Endodermal cell (in vitro differentiated cells): ENCODE measurements at places on chromosomes 16 and 17.
A peak's percentile ranks its signal among the peaks of the same experiment; 100 is the strongest.

DNA sequence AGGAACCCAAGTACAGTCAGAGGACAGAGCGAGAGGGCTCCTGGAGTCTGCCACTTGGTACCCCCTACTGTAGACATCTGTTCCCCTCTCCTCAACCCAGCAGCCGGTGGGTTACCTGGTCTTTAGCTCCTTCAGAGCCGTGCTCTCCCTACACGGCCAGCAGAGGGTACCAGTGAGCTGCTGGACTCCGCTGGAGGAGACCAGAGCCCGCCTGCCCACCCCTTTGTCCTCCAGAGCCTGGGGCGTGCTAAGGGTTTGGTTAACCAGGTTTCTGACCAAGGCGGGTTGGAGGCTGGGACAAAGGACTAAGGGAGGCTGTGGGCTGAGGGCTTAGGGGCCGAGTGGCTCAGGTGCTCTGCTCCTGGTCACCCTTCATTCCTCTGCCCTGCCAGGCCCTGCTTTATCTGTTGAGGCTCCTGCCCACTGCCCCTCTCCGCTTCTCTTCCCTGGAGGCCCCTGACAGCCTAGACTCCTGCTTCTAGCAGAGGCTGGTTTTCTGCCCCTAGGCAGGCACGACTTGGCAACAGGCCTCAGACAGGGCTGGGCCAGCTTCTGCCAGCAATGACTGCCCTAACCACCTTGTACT is 2.7 kb upstream of the HSD11B2 start:
- H3K27ac ChIP-seq = no peak overlapping the region
- peak; percentile 95 for DNase-seq
- H3K27me3 ChIP-seq = peaks cover 24% of the 10 kb centered on the region
- peaks cover 21% of the 10 kb centered on the region for H3K4me1 ChIP-seq

- no peaks in the 10 kb centered on the region for H3K36me3 ChIP-seq
- DNase-seq = no peak
- no peak overlapping the region for H3K27ac ChIP-seq
- H3K4me1 ChIP-seq = no peaks in the 10 kb centered on the region
Measured at GRCh38 chr17:36094232-36094631, 4.3 kb upstream of the CCL3 start.

DNA sequence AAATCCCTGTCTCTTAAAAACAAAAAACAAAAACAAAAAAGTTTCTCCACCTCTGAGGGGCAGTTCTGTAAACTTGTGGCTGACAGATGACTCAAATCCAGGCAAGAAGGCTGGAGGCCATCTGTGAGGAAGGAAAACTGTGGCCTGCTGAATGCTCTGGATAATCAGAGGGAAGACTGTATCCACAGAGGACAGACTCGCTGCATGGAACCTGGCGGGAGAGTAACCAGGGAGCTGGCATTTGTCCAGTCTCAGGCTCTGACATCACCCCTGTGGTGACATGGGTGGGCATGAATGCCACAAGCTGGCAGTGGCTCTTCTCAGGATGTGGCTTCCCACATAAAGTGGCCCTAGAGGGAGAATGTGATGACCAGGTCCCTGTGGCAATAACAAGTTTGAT is 2.8 kb upstream of the KSR1 start:
- no peaks in the 10 kb centered on the region for H3K27me3 ChIP-seq
- no peak overlapping the region for H3K4me3 ChIP-seq
- peak; percentile 31 for DNase-seq
- H3K27ac ChIP-seq = no peak overlapping the region

DNA sequence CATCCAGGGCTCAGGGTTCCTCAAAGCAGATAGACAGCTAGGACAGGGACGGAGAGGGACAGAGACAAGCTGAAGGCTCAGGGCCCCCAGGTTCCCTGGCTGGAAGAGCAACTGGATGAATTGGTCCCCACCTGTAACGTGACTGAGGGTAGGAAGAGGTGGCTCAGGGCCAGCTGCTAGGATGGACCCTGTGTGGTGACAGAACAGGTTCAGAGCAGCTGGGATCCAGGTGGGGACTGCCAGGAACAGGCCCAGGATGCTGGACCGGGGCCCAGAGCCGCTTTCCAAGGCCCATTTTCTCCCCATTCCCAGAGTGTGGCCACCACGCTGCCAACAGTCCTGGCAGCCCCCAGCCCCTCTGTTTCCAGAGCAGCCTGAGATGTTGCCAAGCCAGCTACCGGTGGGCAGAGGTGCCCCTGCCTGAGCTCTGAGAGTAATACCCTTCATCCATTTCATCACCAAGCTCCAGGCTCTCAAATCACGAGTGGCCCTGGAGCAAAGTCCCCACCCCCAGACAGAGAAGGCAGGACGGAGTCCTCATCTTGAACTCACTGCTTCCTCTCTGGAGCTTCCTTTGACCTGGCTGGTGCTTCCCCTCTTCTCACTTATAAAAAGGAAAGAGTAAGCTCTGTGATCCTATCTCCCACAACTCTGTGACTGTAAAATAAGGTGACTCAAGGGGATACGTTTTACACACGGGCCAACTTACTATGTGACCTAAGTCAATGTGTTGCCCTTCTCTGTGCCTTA is 79.6 kb downstream of the TMEM132E start:
- H3K27me3 ChIP-seq = no peaks in the 10 kb centered on the region
- H3K36me3 ChIP-seq = no peaks in the 10 kb centered on the region
- DNase-seq = no peak
- H3K4me1 ChIP-seq = peaks cover 10% of the 10 kb centered on the region
- no peak overlapping the region for H3K27ac ChIP-seq

- H3K27me3 ChIP-seq = no peaks in the 10 kb centered on the region
- H3K36me3 ChIP-seq = no peaks in the 10 kb centered on the region
- H3K27ac ChIP-seq = no peak overlapping the region
- H3K4me3 ChIP-seq = no peak overlapping the region
Measured at GRCh38 chr17:78939615-78940014, 14.4 kb upstream of the TIMP2 start.

- no peak overlapping the region for H3K27ac ChIP-seq
- peak overlapping the region; percentile 77 for H3K4me3 ChIP-seq
- no peaks in the 10 kb centered on the region for H3K36me3 ChIP-seq
Measured at GRCh38 chr17:44775838-44776621, 17.2 kb downstream of the ADAM11 start.

- no peak overlapping the region for H3K27ac ChIP-seq
- H3K4me3 ChIP-seq = no peak overlapping the region
- DNase-seq = no peak
- H3K36me3 ChIP-seq = peaks cover 69% of the 10 kb centered on the region
Measured at GRCh38 chr17:12133183-12133582, 112.5 kb downstream of the MAP2K4 start.

DNA sequence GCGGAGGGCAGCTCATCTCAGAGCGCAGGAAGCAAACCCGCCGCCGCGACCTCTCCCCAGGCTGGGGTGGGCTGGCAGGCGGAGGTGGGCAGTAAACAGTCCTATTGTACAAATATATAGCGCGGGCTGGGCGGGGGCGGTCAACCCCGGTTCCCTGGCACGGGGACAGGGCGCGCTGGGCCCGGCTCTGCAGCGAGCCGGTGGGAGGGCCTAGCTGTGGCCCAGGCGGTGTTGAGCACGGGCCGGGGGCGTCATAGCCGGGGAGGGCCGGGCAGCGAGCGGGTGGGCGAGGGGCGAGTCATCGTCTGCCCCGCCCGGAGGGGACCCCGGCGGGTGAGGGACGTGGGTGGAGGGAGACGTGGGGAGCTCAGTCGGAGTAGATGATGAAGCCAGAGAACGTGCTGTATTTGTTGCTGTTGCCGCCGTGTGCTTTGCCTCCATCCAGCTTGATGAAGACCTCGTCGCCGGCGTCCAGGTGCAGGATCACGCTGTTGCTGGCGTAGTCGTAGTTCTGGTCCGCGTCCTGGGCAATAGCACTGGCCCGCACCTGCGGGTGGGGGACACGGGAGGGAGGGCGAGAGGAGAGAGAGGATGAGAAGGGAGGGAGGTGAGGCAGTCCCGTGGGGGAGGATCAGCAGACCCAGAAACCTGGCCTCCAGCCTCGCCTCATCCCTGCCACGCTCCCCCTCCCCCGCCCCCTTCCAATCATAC is 8.1 kb downstream of the C1QL1 start:
- peak; percentile 67 for DNase-seq
- H3K4me3 ChIP-seq = no peak overlapping the region
- H3K27me3 ChIP-seq = peaks cover 15% of the 10 kb centered on the region
- H3K36me3 ChIP-seq = no peaks in the 10 kb centered on the region
- H3K4me1 ChIP-seq = no peaks in the 10 kb centered on the region
- no peak overlapping the region for H3K27ac ChIP-seq

DNA sequence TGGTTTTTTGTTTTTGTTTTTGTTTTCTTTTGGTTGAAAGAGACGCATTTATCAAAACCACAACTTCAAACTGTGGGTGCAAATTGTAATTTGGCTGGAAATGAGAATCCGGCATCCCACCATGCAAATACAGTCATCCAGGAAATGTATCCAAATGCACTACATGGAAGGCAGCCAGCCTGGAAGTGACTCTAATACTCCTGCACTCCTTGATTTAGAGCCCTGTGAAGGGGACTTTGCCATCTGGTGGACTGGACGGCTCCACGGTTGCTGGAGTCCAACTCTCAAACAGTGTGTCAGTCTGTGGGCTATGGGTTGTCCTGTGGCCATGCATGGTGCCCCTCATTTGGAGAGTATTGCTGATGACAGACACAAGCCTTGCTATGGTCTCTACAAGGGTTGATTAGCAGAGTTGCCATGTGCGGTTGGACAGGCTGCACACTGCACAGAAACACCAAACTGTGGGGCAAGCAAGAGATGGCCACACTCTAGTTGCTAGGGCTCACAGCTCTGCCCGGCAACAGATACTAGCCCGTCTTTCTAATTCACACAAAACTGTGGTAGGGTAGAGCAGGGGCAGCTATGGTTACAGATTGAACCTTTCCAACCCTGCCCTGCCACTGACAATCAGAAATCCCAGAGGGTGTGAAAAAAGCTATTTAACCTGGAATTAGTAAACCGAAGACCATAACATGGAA is 62.4 kb downstream of the VAT1L start:
- H3K27ac ChIP-seq = no peak overlapping the region
- DNase-seq = no peak

DNA sequence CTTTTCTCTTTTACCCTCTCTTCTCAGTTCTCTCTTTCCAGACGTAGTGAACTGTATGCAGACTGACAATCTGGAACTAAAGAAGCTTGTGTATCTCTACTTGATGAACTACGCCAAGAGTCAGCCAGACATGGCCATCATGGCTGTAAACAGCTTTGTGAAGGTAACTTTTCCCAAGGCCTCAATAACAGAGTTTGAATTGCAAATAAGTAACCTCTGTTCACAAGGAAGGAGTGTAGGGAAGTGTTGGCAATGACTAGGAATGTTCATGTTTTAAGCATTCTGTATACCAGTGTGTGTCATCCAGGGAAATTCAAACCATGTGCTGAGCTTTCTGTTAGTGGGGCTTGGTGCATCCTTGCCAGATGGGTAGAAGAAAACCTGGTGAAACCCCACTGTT is 18.6 kb downstream of the AP2B1 start:
- no peak overlapping the region for H3K4me3 ChIP-seq
- no peaks in the 10 kb centered on the region for H3K27me3 ChIP-seq
- H3K36me3 ChIP-seq = peaks cover 77% of the 10 kb centered on the region

DNA sequence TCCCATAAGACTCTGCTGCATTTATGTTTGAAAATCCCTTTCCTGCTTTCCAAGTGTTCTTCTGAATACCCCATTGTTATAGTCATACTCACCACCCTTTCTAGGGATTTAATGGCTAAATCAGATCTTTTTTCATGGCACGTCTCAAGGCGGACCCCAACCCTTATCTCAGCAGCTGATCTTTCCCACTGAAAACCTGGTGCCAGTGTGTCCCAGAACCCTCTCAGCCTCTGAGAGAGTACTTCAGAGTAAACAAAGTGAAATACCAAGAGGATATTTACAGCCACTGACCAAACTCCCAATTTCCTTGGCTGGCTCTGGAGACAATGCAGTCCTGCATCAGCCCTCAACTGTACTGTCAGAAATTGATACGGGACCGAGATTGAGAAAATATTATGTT is 101.7 kb downstream of the TMEM100 start:
- no peaks in the 10 kb centered on the region for H3K27me3 ChIP-seq
- peaks cover 12% of the 10 kb centered on the region for H3K4me1 ChIP-seq
- DNase-seq = no peak
- no peaks in the 10 kb centered on the region for H3K36me3 ChIP-seq
- H3K4me3 ChIP-seq = no peak overlapping the region

DNA sequence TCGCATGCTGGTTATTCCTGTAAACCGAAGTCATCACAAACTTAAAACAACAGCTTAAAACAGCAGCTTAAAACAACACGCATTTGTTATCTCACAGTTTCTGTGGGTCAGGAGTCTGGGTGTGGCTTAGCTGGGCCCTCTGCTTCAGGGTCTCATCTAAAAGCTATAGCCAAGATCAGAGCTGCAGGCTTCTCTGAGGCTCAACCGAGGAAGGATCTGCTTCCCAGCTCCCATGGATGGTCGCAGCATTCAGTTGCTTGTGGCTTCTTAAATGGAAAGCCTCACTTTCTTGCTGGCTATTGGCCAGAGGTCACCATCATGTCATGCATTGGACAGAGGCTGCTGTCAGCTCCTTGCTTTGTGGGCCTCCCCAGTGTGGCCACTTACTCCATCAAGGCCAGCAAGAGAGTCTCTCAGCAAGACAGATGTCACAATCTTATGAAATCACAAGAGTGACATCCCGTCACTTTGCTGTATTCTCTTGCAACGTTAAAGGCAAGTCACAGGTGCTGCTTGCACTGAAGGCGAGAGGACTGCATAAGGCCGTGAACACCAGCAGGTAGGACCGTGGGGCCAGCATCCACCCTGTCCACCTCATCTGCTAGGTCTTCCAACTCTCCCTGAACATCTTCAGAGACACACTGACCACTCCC is 117.9 kb upstream of the TNRC6C start:
- H3K27ac ChIP-seq = no peak overlapping the region
- peak; percentile 48 for DNase-seq
- H3K36me3 ChIP-seq = no peaks in the 10 kb centered on the region

DNA sequence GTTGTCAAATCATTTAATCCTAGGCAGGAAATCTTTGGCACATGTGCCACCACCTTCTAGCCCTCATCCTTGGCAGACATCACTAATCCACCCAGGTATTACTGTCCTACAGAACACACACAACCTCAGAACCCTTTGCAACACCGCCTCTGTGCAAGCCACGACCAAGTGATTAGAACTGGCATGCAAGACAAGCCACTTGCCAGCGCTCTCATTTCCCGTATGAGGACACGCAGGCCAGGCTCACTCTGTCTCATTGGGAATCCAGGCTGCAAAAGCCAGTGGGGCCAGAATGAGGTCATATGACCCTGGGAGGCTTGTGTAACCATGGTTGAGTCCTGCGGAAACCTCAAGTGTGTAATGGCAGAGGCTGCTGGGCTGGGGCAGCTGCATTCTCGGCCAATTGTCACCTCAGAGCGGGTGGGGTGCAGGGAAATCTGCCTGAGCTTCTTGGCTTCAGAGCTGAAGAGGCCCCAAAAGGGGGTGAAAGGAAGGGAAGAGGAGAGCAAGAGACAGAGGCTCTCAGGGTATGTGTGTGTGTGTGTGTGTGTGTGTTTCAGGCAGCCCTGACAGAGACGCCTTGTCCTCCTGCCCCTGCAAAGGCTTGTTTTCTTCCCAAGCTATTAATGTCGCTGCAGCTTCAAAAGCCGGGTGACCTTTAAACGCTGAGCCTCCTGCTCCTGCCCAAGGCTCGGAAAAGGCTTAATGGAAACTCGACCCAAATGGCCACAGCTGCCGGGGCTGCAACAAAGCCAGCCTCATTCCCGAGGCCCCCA is 43.2 kb upstream of the MRPS23 start:
- no peak overlapping the region for H3K4me3 ChIP-seq
- no peaks in the 10 kb centered on the region for H3K27me3 ChIP-seq
- no peaks in the 10 kb centered on the region for H3K36me3 ChIP-seq
- DNase-seq = peak; percentile 97
